ENCODE measurements at places on chromosomes 1 and 21. TPM values are rescaled to one million over a fixed set of nuclear protein-coding genes. Genes with fewer than 3 reads are reported as not detected.

GRCh38 chr1:11295905-11296304 lies 22.9 kb downstream of the UBIAD1 start:
- DNase-seq, result no peak

GRCh38 chr1:237873487-237874211 lies 17.1 kb downstream of the ZP4 start:
- peak; percentile 93 for DNase-seq

GRCh38 chr1:42385283-42385682 lies 4.7 kb downstream of the RIMKLA start:
- peak; percentile 15 for DNase-seq

- DNase-seq, result peak; percentile 5
Observed at GRCh38 chr1:104132382-104132973, 382.8 kb downstream of the AMY1C start.

DNA sequence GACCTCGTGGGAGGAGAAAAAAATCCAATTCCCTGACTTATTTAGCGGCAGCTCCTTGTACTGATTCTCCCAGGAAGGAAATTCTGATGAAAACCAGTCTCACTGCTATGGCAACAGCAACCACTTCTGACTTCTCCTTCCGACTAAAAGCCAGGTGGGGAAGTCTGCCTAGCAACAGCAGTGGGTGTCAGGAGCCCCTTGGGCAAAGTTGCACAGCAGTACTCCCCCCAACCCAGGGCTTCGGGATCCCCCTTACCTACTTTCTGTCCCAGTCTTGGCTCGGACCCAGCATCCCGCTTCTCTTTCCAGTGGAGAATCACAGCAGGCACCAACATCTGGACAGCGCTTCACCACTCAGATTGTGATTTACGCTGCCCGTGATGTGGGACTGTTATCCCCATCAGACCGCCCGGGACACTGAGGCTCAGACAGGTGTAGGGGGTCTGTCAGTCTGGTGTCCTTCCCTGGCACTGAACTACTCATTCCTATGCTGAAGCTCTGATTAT lies 24.6 kb downstream of the NKAIN1 start:
- no peak for DNase-seq

DNA sequence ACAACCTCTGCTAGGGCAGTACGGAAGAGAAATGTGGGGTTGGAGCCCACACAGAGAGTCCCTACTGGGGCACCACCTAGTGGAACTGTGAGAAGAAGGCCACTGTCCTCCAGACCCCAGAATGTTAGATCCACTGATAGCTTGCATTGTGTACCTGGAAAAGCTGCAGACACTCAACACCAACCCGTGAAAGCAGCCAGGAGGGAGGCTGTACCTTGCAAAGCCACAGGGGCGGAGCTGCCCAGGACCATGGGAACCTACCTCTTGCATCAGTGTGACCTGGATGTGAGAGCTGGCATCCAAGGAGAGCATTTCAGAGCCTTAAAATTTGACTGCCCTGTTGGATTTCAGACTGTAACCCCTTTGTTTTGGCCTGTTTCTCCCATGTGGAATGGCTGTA lies 85.5 kb downstream of the USP25 start:
- no peak for DNase-seq

GRCh38 chr1:159170639-159171038 lies 776 bp upstream of the CADM3 start:
- peak; percentile 19 for DNase-seq

DNA sequence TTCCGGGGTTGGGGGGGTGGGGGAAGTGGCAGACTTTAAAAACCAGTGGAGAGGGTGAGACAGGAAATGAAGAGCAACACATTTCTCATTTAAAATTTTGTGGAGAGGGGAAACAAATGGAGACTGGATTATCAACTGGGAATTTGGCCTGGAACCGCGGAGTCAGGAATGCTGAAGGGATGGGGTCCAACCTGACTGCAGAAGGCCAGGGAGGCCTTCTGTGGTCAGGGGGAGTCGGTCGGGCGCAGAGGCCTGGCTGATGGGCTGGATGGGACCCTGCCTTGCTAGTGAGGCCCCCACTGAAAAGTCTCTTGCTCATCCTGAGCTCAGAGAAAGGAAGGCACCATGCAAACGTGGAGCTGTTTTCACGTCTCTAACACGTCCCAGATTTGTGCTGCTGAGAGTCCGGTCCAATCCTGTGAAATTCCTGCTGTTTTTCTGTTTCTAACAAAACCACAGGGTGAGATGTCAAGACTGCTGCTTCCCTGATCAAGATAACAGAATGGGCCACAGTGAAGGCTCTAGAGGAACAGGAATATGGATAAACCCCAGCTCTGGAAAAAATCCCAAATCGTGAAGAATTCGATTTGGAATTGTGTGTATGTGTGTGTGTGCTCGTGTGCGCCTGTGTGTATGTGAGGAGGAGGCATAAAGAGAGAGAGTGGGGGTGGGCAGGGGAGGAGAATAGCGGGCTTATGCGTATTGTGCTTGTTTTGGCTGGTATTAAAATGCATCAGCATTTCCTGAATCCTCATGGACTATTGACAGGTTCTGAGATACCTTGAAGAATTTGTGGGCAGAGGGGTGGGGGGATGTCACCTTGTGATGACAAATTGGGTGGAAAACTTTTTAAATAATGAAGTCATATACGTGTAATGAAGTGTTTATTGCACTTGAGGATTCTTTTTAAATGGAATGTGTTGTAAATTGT lies 117.4 kb downstream of the NGF start:
- DNase-seq, result no peak

- no peak for DNase-seq
Observed at GRCh38 chr1:204094856-204095634, 22.1 kb downstream of the SOX13 start.

GRCh38 chr1:41742219-41742618 lies 176.5 kb downstream of the HIVEP3 start:
- peak; percentile 89 for DNase-seq

DNA sequence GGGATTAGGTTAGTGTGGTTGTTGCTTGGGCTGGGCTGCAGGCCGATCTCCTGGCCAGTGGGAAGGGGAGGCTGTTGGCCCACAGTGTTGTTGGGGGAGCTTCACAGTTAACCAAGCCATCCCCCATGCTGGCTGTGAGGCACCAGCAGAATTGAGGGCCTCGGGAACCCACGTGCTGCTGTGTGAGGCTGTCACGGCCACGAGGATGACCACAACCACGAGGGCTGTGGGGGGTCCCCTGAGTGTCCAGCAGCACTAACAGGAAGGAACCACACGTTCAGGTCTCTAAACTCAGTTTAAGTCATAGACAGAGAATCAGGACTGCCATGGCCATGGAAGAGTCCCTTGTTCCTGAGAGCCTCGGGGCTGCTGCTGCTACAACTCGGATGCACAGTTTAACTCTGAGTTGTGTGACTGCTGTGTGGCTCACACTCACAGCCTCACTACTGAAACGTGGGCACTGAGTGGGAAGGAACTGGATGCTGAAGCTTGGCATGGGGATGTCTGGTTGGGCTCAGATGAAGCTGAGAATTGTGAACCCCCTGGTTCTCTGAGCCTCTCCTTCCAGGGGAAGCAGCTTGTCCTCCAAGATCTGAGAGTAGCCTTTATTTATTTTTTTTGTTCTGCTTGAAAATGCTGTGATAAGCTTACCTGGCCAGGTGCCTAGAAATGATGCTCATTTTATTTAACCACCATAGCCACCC lies 4.8 kb upstream of the MMEL1 start:
- no peak for DNase-seq

DNA sequence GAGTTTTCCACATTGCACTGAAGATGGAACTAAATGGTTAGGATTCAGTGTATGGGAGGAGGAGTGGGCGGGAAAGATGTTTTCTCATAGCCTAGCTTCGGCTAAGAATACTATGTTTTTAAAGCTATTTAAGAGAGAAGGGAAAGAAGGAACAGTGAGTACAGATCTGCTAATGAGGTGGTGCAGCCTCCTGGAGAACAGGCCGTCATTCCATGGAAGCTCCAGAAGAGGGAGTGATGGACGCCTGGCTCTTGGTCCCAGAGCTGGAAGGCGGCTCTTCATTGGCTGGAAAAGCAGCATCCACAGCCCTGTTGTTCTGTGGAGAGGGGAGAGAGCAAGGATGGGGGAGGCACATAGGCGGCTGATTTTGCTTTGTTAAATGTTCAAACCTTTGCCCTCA lies 6.9 kb downstream of the CAMK1G start:
- no peak for DNase-seq

DNA sequence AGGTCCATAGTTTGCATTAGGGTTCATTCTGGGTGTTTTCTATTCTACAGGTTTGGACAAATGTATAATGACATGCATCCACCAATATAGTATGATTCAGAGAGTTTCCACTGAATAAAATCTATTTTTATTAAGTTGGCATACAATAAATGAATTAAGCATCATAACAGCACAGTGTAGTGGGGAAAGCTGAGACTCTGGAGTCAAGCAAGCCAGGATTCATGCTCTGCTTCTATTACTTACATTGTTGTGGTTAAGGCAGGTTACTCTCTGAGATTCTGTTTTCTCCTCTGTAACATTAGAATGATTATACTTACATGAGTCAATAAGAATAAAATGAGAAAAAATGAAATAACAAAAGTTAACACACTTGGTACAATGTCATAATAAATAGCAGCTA lies 131.3 kb downstream of the SLC30A10 start:
- DNase-seq, result no peak

DNA sequence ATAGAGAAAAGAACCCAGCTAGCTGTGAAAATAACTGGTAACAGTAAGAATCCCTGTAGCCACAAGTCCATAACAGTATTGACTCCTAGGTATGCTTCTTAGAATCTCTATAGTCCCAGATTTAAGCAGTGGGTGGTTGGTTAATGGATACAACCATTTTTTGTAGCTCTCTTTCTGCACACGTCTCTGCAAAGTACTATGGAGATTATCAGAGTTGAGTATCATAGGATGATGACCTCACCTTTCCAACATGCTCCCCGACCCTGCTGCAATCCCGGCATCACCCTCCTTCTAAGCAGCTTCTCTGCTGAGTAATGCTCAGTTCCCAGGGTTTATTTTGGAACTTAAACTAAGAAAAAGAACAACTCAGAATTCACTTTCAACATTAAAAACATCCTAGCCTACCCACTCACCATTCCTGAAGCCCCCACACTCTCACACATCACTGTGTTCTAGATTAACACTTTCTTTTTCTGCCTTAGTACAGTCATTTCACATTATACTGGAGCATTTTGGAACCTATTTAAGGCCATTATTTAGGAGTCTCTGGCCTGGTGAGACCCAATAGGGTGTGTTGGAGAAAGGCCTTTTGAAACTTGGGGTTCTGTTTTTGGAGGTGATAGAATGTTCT lies 2.7 kb downstream of the MLLT11 start:
- peak; percentile 83 for DNase-seq

- no peak for DNase-seq
Observed at GRCh38 chr1:217885181-217885580, 254.0 kb downstream of the SPATA17 start.

GRCh38 chr1:38735651-38736161 lies 123.9 kb downstream of the RRAGC start:
- DNase-seq, result peak; percentile 89

DNA sequence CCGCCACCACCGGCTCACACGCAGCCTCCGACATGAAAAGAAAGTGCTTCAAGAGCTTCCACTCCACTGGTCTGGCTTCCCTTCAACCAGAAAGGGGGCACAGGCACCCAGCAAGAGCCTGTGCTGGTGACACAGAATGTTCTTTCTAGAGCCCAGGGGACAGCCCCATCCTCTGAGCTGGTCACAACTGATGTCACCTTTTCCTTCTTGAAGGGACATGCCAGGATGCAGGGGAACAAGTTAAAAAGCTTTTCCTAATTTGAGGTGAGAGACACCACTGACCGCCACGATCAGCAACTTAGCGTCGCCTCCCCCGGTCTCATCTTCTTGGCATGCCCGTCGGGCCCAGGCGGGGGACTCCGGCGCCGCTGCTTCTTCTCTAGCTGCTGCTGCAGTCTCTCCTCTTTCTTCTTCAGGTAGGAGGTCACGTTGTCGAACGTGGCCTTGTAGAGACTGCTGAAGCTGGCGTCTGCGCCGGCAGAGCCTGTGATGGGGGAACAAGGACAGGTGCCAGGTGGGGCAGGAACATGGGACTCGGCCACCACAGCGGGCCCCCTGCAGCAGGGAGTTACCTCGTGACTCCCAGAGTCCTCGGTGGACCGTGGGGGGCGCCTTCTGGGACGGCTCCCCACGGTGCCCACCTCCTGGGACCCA lies 29.5 kb downstream of the WDR4 start:
- DNase-seq, result no peak

DNA sequence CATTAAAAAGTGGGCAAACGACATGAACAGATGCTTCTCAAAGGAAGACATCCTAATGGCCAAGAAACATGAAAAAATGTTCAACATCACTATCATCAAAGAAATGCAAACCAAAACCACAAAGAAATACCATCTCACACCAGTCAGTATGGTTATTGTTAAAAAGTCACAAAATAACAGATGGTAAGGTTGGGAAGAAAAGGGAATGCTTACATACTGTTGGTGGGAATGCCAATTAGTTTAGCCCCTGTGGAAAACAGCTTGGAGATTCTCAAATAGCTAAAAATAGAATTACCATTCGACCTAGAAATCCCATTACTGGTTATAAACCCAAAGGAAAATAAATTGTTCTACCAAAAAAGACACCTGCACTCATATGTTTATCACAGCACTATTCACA lies 369.4 kb downstream of the KCNH1 start:
- DNase-seq, result no peak

- DNase-seq, result peak; percentile 94
Observed at GRCh38 chr1:15948595-15949452, 27.1 kb downstream of the ZBTB17 start.

GRCh38 chr1:206080026-206080820 lies 27.2 kb downstream of the RHEX start:
- no peak for DNase-seq

- peak; percentile 32 for DNase-seq
Observed at GRCh38 chr1:243433737-243434370, 178.0 kb downstream of the SDCCAG8 start.

GRCh38 chr21:34186109-34186719 lies 112.8 kb downstream of the MRPS6 start:
- peak; percentile 38 for DNase-seq

DNA sequence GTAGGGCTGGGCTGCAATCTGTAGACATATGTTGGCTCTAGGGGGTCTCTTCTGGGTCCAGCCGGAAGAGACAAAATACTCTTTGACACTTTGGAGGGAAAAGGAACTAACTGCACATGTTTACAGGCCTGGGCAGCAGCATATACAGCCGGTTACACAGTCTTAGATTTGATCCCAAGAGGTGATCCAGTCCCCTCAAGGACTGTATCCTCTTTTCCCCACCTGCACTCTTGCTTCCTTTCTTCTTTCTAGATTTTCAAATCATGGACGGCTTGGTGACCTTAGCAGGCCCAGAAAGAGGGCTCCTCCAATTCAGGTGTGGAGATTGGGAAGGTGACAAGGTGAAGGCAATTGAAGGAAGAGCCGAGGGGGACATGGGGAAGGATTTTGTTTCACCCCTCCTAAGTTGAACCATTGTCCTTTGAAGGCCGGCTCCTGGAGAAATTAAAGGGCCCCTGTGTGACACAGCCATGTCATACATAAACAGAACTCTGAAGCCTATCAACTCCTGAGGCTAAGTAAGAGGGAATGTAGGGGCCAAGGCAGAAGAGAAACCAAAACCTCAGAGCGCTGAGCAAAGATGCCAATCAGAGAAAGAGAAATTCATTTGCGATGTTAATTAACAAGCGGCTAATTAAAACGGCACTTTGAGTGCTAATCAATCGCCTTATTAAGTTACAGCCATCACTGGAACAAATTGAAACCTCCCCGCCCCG lies 5.9 kb upstream of the BARHL2 start:
- no peak for DNase-seq

The KCNE1 gene
- 0.06 TPM for total RNA-seq

The ACTN2 gene
- total RNA-seq, result 0.34 TPM

The PTAFR gene
- total RNA-seq, result 0.89 TPM

The RNF223 gene
- not detected for total RNA-seq

The AUNIP gene
- total RNA-seq, result 9.4 TPM

The CELSR2 gene
- 1.0 TPM for total RNA-seq

The CATSPERE gene
- total RNA-seq, result not detected

The FAM89A gene
- 6.9 TPM for total RNA-seq

The PRAMEF10 gene
- not detected for total RNA-seq

Measured in Daoy (cell line).